ENCODE measurements at places on chromosomes 5 and 9.

GRCh38 chr9:116096046-116096445 lies 57.5 kb upstream of the PAPPA start:
- no peak for DNase-seq

GRCh38 chr9:38127271-38127839 lies 58.3 kb upstream of the SHB start:
- no peak for DNase-seq

- DNase-seq: no peak
Observed at GRCh38 chr9:16869882-16870595, 431 bp downstream of the BNC2 start.

GRCh38 chr5:88808153-88808552 lies 74.8 kb downstream of the MEF2C start:
- DNase-seq: no peak

DNA sequence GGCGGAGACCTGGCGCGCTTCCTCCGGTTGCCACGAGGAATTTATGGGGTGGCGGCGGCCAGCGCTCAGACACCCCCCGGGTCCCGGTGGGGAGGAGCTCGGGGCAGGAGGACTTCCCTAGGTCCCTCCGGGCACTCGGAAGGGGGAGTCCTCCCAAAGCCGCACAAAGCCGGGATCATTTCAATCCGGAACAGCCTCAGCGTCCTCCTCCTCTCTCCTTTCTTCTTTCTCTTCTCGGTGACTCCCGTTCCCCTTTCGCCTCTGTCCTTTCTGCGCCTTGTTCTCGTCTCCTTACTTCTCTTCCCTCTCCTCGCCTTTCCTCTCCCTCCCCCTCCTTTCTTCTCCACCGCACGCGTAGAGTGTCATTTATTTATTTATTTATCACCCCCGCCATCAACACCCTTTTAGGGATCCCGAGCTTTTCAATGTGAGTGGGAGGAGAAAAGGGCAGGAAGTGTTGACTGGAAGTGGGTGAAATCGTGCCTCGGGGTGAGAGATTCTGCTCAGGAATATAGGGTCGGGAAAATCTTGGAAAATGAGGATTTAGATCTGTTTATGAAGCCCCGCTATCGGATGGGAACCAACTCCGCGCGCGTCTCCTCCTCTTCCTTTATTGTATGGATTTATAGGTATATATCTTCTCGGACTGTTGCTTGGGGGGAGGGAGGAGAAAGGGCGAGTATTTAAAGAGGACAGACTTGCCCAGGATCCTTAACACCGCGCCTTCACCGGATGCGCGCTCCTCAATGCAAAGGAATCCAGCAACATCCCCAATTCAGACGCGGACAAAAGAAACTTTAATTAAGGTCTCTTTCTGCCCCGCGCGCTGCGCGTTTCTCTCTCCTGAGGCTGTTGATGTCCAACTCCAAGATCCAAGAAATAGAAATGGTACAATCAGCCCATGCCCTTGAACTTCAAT lies 2.0 kb upstream of the ZNF462 start:
- DNase-seq: no peak

DNA sequence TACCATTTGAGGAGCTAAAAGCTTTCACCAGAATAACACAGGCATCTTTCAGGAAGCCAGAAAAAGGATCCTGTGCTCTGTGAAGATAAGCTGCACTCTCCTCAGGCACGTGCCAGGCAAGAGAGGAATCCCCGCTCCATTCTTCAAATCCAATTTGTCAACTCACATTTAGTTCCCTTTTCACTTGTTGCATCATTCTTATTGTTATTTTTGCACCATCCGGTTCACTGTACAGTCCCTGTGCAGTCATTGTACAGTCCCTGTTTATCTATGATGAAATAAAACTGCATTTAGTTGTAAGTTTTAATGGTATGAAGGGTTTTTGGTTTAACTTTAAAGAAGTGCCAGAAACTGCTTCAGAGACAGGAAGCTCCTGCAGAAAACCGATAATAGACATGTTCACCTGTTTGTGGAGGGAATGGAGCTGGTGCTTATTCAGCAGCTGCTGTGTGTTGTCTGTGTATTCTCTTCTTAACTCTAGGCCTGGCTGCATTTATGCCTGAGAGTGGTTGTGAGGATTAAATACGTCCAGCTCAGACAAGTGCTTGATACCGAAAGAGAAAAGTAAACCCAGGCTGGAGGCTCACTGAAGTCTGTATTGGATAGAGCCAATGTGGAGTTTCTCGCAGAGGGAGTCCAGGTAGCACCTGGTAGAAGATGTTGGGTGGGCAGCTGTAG lies 22.4 kb downstream of the IFNW1 start:
- DNase-seq: no peak
